ENCODE measurements at places on chromosomes 4 and X.

- no peak for DNase-seq
Observed at GRCh38 chr4:155688860-155689259, 22.2 kb downstream of the GUCY1A1 start.

DNA sequence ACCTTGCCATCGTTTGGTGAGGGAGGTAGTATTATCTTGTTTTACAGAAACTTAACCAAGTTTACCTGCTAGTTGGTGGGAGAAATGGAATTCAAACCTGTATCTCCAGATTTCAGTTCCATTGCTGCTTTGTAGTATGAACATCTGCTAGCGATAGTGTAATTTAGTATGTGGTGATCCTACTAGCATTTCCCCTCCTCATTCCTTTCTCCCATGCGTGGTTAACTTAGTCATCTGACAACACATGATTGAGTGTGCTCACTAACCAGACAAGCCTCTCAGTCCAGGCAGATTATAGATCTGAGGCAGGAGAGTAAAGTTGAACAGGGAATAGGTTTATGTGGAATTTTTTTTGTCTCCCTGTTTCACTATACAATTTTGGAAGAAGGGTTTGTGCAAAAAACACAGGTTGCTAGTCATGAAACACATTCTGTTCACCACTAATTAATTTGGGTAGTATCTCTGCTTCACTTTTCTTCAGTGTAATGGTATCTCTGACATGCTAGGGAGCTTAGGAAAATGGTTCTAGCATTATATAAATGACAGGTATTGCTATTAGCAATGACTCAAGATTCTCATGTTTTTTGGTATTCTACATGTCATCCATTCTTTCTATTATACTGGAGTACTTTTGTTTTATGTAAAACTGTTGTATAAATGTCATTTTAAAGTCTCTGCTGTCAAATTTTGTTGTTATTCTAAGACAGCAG, 21.7 kb downstream of the RBPJ start:
- peak; percentile 92 for DNase-seq

DNA sequence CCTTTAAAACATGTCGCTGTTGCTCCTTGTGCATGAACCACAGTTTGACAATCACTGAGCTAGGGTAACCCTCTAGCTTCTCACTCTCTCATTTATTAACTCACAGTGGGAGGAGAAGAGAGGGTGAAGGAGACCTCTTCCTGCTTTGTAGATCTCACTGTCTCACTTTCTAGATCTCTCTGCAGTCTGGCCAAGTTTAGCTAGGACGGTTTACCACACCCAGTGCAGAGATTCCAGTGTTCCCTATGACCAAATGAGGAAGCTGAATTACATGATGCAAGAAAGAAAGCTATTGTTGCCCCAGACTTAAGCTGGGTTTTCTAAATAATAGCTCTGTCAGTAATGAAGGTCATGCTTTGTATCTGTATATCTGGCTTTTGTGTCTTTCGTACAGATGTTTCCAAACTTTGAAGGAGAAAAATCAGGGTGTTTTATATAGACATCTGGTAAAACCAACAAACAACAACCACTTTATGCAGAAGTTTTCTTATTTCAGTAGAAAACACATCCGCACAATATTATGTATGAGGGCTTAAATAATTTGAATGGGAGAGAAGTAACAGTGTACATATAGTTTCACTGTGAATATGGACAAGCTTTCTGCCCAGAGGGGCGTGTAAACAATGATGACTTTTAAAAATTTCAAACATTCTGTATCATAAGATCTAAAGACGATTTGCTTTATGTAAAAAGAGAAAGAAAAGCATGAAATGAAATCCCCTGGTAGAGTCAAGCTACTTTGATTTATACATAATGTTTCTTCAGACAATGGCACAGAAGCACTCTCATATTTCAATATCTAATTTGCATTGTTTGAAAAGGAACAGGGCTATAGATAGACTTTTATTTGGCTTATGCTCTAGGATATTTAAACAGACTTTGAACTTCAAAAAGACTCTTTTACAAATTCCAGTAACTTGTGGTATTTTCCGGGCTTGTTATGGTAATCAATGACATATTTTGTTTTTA, 582.3 kb downstream of the FSTL5 start:
- peak; percentile 28 for DNase-seq

DNA sequence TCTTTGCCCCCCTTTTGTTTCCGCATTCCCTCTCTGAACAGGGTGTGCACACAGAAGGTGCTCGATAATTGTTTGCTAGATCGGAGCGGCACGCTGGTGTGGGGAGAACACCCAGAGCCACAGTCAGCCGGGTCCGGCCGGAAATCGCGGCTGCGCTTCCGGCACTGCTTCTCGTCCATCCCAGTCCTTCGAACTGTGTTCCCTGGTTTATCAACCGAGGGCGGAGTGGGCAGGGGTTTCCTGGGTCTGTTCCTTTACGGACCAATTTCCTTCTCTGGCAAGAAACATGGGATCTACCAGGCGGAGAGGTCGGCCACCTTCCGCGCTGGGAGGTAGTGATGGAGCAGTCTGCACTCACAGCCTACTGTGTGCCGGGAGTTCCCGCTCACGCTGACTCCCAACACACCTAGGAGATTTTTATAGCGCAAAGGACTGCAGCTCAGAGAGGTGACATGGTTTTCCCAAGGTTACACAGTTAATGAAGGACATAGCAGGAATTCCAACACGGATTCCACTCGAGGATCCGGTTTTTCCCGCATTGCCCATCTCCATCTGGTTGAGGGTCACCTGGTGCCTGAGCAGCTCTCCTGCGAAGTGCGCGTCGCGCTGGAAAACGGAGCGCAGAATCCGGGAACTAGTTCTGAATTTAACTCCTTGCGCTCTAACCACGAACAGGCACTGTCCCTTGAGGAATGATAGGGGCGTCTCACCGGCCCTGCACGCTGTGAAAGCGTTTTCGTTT, 6.8 kb downstream of the MSX1 start:
- peak; percentile 37 for DNase-seq

- no peak for DNase-seq
Observed at GRCh38 chr4:7647186-7647585, 212.5 kb upstream of the PSAPL1 start.

DNA sequence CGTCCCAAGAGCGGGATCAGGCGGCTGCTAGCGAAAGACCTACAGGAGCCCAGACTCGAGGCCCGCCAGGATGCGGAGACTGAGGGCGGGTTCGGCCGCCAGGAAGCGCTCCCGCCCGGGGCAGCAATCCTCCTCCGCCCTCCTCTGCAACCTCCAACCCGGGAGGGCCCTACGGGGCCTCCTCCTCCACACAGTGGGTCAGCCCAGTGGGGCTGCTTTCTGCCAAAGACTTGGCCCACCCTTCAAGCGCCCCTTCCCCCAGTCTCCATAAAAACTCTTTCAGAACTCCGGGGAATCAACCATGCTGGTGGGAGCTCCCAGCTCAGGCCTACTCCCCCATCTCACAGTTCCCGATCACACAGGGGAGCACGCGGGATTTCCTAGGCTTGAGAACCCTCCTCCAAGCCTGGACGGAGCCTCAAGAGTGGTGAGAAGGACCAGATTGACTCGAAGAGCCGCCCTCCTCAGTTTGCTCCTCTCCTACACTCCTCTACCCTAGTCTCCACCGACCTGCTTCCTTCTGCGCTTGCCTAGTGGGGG, 77.5 kb downstream of the RLIM start:
- peak; percentile 51 for DNase-seq

- DNase-seq: peak; percentile 92
Observed at GRCh38 chrX:31609130-31609529, 537.3 kb upstream of the FTHL17 start.

DNA sequence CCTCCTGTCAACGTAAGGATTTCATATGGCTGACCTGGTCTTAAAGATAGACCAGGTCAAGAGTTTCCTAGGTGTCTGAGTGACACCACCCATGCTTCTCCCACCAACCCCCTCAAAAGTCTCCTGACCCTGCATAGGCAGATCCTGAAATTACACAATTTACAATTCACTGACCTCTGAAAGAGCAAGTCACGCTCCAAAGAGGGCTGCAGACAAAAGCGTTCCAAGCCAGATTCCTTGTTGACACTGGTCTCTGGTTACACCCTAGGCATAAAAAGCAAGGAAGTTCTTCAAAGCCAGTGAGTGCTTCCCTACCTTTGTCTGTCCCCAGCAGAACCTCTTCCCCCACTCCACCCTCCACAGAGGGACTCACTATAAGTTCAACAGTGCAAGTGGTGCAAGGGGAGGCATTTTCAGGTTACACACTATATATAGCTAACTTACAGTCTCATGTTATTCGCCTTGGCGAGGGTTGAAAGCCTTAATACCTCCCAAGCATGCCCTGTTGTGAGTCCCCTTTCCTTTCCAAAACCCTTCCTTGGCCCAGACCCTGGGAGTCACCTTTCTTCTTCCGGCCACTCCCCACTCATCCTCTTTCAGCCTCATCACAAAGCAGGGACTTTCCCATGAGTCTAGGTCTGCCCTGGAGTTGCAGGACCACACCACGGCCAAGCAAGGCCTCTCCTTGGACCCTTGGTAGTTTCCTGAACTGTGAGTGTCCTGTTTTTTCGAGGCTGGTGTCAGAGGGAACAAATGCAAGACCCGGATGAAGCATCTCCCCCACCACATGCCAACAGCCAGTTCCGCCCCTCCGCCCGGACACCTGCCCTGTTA, 58.0 kb upstream of the KLF3 start:
- DNase-seq: no peak

GRCh38 chr4:83793481-83793880, 257.6 kb downstream of the GPAT3 start:
- no peak for DNase-seq

GRCh38 chrX:38087594-38087993, 81.2 kb downstream of the SYTL5 start:
- no peak for DNase-seq

DNA sequence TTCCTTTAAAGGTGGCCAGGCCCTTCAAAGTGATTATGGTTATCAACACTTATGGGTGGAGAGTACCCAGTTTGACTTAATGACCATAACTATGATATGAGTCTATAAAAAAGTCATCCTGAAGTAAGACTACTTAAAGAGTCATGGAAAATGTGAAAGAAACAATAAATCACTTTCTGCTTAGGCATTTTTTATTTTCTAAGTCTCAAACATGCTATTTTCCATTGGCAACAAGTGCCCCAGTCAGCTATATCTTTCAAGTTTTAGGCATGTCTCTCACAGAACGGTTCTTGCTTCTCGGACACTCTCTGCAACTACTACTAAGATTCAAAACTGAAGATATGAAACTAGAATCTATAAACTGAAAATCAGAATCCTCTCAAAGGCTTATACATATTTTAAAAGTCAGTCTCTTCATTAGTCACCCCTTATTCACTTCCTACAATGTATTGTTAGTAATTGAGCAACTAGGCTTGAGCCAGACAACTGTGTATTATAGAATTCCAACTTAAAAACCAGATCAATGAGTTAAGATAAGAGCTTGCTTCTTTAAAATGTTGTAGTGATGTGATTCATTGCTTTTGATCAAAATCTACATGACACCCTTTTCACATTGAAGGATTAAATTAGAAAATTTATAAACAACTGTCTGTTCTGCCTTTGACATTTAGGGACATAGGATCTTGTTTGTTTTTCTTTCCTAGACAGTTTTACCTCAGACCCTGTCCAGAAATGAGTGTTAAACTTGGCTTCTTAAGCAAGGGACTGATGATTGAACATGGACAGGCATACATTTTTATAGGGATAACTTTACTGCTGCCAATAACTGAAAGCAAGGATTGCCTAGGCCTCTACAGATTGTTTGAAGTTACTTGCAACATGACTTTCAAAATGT, 2.9 kb downstream of the ANTXR2 start:
- peak; percentile 50 for DNase-seq

- no peak for DNase-seq
Observed at GRCh38 chr4:68891678-68892077, 59.9 kb downstream of the UGT2A3 start.

DNA sequence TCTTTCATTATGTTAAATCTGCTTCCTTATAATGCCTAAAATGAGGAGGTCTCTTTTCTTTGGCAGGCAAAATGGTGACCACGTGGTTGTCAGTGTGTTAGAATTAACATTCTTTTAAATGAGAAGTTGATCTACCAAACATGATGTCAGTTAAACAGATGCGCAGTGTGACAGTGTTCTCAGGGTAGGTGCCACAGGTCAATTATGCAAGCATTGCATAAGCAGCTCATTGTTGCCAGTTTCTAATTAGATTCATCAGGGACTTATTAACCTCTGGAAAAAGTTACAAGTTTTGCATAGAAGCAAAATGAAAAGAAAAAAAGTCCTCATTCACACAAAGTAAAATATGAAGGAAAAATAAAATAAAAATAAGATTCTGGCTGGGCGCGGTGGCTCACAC, 324.1 kb upstream of the GALNT7 start:
- no peak for DNase-seq

- DNase-seq: peak; percentile 97
Observed at GRCh38 chrX:3518870-3519269, 172.4 kb upstream of the MXRA5 start.

GRCh38 chr4:2963966-2964471, 648 bp downstream of the GRK4 start:
- DNase-seq: peak; percentile 54

- DNase-seq: no peak
Observed at GRCh38 chr4:163180090-163180489, 13.4 kb upstream of the NAF1 start.

GRCh38 chr4:7842384-7843279, 97.0 kb downstream of the AFAP1 start:
- DNase-seq: peak; percentile 100
